ENCODE measurements at places on chromosomes 2 and 18. TPM values are rescaled to one million over a fixed set of nuclear protein-coding genes. Genes with fewer than 3 reads are reported as not detected.

Gene MYO3B
- 7.8 TPM for polyA plus RNA-seq

Gene REG3A
- not detected for polyA plus RNA-seq

DNA sequence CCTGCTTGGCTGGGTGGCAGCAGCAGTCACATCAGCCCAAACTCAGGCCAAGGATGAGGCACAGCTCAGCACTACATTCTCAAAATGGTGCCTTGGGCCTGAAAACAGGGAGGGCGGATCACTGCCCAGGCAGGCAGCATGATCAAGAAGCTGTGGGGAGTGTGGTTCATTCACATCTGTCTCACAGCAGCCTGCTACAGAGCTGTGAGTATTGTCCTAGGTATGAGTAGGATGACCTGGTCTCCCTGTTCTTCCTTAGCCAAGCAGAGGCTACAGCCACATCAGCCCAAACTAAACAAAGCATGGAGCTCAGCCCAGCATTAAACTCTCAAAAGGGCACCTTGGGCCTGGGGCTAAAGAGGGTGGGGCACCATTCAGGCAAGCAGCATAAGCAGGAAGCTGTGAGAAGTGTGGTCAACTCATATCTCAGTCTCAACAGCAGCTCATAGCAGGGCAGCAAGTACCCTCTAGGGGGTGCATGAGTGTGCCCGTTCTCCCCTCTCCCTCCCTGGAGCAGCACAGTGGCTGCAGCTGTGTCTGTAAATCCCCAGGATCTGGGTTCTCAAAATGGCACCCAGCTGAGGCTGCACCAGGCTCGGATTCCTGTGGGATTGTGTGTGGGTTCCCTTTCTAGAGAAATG, 139.6 kb downstream of the TRABD2A start:
- DNase-seq: no peak

DNA sequence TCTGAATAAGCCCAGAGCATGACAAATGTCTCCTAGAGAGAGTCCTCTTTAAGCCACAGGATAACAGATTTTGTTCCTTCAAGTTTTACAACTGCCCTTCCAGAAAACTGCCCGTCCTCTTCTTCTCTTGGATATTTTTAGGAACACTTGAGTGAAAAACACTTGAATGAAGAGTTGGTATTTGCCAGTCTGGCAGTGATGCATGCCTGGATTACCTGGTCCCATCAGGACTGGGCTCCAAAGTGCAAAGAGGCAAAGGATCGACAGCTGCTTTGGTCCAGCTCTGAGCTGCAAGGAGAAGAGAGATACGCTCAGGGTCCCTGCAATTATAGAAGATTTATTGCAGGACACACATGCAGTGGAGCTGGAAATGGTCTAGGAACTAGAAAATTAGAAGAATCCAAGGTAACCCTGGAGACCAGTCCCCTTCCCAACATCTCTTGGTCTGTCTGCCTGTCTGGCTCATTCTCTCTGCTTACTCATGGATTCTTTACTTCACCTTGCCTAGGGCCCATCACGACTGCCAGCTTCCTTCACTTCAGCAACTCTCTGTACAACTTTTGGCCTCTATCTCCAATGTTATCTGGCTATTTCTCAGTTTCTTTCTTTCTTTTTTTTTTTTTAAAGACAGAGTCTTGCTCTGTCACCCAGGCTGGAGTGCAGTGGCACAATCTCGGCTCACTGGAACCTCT, 112.1 kb upstream of the SIX2 start:
- no peak for DNase-seq

GRCh38 chr2:43459446-43460173, 136.2 kb downstream of the THADA start:
- DNase-seq: no peak

DNA sequence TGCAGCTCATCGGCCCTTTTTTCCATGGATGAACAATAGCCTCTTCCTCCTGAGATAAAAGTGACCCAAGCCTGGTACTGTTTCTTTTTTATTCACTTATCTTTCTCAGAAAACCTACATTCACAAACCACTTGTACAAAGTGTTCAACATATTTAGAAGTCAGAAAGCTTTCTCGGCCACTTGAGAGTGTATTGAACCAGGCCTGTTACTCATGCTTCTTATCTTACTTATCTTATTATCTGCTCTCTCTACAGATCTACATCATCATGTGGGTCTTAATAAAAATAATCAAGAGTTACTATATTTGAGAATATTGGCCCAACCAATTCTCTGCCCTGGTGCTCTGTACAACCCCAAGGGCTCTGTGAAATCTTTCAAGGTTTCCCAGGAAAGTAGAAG, 242.1 kb downstream of the MREG start:
- DNase-seq: no peak

DNA sequence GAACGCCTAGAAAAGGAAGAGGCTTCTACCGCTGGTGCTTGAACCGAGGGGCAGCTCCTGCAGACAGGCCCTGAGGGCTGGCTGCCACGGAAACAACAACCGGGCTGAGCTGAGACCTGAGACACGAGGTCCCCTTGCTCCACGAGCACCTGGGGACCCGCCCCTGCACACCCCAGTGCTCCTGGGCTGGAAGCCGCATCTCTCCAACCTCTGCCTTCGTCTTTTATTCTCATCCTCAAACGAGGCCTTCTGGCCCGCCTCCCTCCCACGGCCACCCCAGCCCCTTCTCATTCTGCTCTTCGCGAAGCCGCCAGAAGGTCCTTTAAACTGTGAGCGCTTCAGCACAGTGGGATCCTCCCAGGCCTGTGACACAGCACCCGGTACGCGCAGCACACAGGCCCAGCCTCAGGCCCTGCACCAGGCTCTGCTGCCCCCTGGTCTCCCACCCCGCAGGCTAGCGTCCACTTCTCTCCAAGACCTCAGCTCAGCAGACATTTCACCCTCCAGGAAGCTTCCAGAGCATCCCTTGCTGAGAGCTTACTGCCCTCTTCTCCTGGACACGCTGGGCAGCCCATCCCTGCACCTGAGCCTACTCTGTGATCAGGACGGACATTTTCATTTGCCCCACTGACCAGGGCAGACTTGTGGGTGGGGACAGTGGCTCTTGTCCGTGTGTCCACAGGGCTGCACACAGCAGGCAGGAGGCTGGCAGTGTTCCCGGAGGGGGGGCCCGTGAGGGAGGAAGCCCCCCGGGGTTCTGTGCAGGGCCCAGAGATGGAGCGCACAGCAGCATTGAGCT, 149.7 kb downstream of the PXDN start:
- DNase-seq: no peak
